ENCODE measurements at places on chromosomes 5 and 9.

- no peak for DNase-seq
Measured at GRCh38 chr9:110977259-110977709, 61.0 kb downstream of the LPAR1 start.

GRCh38 chr9:31840702-31841101 lies 543.7 kb upstream of the ACO1 start:
- no peak for DNase-seq

DNA sequence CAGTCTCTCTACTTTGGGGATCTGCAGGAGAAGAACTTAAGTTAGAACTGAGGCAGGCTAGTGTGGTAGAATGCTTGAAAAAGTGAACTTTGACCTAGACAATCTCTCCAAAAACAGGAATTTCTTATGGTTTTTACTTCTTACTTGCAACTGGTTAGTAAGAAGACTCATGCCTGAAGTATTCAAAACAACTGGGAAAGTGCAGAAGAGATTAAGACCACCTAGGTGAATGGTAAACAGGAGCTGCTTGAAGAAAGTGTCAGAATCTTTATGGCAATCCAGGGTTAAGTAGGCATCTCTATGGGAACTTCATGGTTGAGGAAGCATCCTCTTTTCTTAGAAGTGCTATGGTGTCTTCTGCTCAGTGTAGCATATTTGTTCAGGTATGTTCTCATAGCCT lies 428.6 kb upstream of the TLE4 start:
- no peak for DNase-seq

- no peak for DNase-seq
Measured at GRCh38 chr9:116390303-116391228, 237.0 kb downstream of the PAPPA start.

DNA sequence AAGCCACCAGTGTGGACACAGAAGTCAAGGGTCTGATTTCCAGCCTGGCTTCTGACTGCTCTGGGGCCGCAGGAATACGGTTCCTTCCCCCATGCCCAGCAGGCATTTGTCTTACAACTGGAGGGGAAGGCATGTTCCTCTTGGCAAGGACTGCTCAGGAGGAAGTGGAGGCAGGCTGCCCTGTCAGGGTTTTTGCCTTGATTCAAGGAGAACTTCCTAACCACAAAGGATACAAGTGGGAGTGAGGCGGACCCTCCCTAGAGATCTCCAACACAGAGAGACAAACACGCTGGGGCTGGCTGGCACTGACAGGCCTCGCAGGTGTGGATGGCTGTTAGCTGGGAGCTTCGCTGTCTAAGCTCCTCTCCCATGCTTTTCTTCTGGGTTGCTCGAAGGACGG lies 19.1 kb downstream of the TGFBI start:
- DNase-seq, result no peak

DNA sequence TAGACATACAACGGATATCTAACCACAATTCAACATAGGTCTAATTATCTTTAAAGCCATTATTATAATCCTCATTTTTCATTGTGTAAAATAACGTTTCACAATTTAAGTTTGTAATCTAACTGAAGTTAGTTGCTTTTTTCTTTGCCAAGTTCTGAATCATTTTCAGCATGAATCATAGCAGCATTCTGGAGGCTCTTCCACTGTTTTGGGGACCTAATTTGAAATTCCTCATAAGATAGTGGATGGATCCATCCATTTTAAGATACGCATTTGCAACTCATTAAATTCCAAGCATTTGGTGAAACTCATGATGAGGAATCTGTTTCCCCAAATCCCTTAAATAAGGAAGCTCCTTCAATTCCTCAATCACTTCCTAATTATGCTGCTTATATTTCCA lies 447.1 kb upstream of the CDH10 start:
- DNase-seq, result no peak

DNA sequence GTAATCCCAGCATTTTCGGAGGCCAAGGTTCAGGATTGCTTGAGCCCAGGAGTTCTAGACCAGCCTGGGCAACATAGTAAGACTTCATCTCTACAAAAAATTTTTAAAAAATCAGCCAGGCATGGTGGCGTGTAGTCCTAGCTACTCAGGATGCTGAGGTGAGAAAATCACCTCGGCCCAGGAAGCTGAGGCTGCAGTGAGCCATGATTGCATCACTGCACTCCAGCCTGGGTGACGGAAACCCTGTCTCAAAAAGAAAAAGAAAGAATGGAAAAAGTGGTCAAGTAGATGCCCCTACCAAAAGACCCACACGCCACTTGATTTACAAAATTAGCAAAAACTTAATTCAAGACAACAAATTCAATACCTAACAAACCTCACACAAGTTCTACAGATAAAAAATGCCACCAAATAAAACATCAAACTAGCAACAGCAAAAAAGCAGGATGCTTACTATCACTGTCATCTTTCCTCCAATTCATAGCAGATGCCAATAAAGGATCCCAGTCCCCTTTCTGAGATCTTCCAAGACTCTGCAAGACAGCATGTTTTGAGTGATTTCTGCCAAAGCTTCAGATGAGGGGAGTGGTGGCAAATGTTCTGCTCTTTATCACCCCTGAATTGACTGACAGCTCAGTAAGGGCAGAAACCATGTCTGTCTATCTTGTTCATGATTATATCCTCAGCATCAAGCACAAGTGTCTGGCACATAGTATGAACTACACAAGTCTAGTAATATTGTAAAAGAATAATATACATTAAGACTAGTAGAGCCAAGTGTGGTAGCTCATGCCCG lies 34.2 kb upstream of the TESK1 start:
- peak; percentile 80 for DNase-seq

- no peak for DNase-seq
Measured at GRCh38 chr9:33506626-33507370, 17.3 kb upstream of the ANKRD18B start.

DNA sequence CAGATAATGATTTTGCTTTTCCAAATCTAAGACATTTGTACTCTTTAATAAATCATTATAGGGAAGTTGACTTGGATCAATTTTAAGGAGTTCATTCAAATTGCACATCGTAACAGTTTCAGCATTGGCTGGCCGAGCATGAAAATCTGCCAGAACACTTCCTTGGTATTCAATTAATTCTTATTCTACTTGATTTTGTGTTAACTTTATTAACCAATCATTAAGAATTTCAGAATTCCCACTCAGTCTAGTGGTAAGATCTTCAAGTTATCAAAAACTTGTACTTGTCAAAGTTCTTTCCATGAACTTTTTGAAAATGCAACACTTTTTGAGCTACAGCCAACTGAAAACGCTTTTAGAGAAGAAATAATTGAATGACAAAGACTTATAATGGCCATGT lies 565.8 kb downstream of the TLE1 start:
- DNase-seq, result no peak

DNA sequence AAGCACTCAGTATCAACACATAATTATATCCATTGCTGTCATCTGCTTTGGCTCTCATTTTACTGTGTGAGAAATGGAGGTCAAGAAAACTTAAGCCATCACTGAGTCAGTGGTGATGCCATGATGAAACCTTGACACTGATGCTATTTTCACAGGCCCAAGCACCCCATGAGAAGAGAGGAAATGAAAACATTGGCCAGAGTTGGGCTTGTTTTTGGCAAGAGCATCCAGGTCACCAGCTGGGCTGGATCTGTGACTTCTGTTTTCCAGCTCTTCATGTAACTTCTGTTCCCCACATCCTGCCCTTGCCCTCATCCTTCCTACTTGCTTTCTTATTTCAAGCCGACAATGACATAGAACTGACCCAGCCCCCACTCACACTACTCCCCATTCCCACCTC lies 10.0 kb downstream of the LCP2 start:
- no peak for DNase-seq

GRCh38 chr5:107402434-107403227 lies 268.1 kb downstream of the EFNA5 start:
- DNase-seq, result no peak

DNA sequence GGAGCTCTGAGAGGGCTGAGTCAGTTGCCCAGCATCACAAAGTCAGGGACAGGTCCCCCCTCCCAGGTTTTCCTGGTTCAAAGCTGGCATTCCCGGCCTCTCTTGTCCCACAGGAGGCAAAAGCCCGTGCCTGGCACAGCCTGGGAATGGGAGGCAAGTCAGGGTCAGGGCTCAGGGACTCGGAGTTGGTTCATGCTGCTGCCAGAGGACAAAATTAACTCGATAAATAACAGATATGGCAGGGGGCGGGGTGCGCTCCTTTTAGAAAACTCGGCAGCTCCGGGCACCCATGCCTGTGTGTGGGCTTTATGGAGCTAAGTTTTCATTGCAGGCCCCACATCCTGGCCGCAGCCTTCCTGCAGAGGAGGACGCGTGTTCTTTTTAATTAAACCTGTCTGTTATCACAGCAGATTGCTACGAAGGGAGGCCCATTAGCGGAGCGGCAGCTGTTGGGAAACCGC lies 62.8 kb upstream of the LMX1B start:
- DNase-seq, result no peak

- no peak for DNase-seq
Measured at GRCh38 chr5:113660206-113660605, 146.7 kb downstream of the YTHDC2 start.

- DNase-seq, result no peak
Measured at GRCh38 chr9:37429441-37430285, 7.2 kb downstream of the GRHPR start.

GRCh38 chr9:112065806-112066606 lies 109.1 kb downstream of the SUSD1 start:
- no peak for DNase-seq

DNA sequence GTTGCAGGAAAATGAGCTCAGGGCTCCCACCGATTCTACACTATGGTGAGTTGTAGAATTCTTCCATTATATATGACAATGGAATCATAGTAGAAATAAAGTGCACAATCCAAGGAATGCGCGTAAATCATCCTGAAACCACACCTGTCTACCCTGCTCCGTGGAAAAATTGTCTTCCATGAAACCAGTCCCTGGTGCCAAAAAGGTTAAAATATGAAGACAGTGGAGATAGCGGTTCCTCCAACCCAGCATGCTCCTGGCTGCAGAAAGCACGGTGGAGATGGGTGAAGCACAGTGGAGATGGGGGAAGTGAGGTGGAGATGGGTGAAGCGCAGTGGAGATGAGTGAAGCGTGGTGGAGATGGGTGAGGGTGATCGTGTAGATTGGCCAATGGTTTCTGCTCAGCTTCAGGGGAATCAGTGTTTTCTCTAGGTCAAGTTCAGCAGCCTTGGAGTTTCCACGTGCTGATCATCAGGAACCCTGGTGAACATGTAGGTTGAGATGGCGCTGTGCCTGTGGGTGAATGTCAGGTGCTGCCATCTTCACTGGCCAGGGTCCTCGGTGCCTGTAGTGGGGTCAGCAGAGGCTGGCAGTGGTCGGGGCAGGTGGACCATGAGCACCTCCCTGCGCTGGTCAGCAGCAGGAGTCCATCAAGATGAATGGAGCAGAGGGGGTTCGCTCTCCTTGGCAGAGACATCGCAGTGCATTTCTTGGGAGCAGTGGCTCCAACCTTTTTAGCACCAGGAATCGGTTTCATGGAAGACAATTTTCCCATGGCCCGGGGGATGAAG lies 20.3 kb downstream of the PAEP start:
- DNase-seq, result no peak

- no peak for DNase-seq
Measured at GRCh38 chr5:136079195-136079985, 50.6 kb downstream of the TGFBI start.

DNA sequence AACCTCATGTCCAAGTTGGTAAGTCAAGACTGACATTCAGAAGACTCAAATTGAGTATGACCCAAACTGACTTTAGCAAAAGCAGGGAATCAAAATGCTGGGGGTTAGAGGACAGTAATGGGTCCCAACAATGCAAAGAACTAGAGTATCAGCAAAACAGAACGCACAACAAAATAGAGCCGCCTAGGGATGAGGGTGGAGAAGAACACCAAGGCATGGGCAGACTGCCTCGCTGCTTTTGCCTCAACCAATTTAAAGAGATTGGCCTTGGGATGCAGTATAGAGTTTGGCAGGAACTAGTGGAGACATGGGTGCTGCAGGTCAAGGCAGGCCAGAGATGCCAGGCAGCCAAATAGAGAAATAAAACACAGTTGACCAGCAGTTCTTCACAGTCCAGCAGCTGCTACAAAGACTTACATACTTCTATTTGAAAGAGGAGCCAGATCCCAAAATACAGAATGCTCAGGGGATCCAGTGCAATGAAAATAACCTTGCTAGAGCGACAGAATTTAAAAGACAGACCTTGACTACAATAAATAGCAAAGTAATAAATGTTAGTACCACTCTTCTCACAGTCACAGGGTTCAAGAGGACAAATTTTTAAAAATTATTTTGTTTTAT lies 83.9 kb upstream of the NIPBL start:
- DNase-seq, result no peak

- DNase-seq, result no peak
Measured at GRCh38 chr5:35282810-35283209, 52.5 kb upstream of the PRLR start.

- no peak for DNase-seq
Measured at GRCh38 chr9:7212101-7212500, 454.3 kb downstream of the KDM4C start.

- DNase-seq, result no peak
Measured at GRCh38 chr5:41542183-41542582, 31.8 kb upstream of the PLCXD3 start.

- no peak for DNase-seq
Measured at GRCh38 chr5:54446379-54446732, 9.1 kb upstream of the HSPB3 start.

GRCh38 chr9:17635115-17635890 lies 56.4 kb downstream of the SH3GL2 start:
- no peak for DNase-seq

GRCh38 chr5:21910731-21911130 lies 942.4 kb downstream of the CDH12 start:
- DNase-seq, result no peak

DNA sequence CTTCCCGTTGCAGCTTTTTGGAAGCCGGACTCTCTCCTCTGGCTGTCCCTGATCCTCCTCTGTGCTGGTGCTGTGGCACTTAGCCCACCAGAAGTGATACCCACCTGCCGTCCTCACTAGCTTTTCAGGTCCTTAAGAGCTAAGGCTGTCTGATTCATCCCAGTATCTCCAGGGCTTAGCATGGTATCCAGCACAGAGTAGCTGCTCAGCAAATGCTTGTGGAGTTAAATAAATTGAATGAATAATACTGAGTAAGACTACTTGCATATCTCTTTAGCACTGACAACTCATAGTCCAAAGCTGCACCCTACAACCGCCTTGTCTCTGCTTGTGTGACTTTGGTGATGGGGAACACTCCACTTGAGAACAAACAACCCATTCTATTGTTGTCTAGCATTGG lies 7.7 kb upstream of the XPA start:
- no peak for DNase-seq

- no peak for DNase-seq
Measured at GRCh38 chr9:120385606-120386389, 194.2 kb downstream of the CDK5RAP2 start.

DNA sequence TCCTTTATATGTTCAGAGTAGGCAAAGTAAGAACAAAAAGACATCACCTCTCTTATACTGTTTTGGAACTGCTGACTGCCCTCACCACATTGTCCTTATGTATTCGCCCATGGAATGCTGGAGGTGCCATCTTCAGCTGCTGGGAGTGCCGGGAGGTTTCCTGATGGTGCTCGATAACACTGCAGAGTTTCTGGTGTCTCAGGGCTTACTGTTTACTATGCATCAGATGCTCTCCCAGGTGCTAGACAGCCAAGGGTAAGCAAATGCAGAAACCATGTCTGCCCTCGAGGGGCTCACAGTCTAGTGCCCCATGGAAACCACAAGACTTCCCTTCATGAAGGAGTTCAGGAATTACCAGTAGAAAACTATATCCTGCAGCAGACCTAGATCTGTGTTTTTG lies 70.1 kb upstream of the SMIM23 start:
- DNase-seq, result no peak

GRCh38 chr9:127034691-127035090 lies 87.7 kb downstream of the ANGPTL2 start:
- no peak for DNase-seq
